ENCODE measurements at places on chromosomes 5 and 9.

- DNase-seq: no peak
Measured at GRCh38 chr9:546797-547223, 294.7 kb upstream of the DMRT1 start.

DNA sequence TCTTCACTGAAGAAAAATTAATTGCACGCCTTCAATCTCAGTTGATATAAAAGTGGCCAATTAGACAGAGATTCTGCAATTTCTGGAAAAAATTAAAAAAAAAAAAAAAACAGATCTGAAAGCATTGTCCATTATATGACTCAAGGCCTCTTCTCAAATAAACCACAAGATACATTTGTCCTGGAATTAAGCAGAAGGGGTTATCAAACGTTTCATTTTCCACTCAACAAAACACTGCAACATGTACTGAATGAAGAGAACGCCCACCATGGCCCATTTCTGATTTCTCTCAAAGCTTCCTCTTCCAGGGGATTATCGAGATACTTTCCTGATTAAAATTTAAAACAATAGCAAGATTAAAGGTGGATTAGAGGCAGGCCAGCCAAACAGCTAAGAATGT lies 5.8 kb upstream of the PAPPA start:
- no peak for DNase-seq

- no peak for DNase-seq
Measured at GRCh38 chr5:36414869-36415282, 113.2 kb upstream of the RANBP3L start.

DNA sequence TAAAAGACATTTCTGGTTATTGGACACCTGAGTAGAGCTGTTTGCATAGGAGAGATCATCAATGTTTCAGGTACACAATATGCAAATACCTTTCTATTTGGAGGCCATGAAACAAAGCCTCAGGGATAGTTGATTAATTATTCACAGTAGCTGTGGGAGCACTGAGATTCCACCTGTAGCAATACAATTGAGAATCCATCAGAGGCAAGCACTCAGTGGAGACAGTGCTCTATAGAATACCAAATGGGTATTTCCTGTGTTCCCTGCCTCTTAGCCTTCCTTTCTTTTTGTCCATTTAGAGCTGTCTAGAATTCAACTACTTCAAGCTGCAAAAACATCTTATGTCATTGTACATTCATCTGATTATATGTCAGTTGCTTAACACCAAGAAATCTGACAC lies 1754.0 kb upstream of the ACO1 start:
- no peak for DNase-seq

DNA sequence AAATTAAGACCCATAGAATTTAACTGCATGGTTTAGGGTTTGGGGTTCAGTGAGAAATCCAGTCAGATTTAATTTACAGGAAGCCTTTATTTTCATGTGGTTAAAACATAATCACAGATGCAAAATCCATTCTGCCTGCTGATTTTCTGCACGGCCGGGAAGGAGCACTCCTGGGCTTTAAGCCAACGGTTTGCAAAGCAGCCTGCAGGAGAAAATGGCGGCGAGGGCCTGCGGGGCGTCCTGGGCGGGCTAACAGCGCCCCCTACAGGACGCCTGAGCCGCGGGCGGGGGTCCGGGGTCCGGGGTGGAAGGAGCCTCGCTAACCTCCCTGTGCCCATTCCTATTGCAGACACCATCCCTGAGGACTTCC lies 47.6 kb downstream of the THBS4 start:
- peak; percentile 14 for DNase-seq

DNA sequence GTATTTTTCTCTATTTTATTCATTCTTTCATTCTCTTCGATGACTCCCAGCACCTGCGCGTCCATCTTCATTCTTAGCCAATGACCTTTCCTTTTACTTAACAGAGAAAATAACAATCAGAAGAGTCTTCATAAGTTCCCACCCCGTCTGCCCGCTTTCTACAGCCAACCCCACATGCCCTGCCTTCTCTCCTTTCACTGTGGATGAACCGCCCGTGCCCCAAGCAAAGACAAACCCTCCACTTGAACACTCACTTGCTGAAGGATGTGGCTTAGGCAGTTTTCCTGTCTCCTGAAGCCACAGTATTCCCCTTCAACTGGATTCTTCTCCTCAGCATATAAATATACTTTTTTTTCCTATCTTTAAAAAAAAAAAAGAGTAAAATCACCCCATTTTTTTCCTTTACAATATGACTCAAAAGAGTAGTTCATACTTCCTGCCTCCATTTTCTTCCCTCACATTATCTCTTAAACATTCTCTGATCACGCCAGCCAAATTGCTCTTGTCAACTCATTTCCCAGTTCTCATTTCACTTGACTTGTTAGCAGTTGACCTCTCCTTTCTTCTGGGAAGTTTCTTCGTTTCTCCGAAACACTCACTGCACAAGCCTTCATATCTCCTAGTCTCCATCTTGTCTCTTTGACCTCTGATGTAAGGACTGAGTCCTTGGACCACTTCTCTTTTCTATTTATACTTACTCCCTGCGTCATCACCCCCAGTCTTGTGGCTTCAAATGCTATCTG lies 11.1 kb downstream of the NIPSNAP3B start:
- no peak for DNase-seq

DNA sequence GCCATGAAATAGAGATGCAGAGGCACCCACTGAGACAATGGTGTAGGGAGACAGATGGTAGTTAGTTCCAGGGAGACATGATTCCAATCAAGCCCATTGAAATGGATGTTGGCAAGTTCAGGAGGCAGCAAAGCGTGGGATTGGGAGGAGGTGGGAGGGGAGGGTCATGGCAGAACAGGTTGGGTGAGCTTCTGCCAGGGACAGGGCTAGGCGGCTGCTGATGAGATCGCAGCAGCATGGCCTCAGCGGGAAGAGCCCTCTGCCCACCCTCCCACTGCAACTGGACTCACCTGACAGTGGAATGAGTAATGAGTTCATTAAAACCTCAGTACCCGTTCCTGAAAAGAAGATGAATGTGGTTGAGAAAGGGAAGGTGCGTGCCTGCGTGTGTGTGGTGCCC lies 418.2 kb downstream of the CDK5RAP2 start:
- no peak for DNase-seq

DNA sequence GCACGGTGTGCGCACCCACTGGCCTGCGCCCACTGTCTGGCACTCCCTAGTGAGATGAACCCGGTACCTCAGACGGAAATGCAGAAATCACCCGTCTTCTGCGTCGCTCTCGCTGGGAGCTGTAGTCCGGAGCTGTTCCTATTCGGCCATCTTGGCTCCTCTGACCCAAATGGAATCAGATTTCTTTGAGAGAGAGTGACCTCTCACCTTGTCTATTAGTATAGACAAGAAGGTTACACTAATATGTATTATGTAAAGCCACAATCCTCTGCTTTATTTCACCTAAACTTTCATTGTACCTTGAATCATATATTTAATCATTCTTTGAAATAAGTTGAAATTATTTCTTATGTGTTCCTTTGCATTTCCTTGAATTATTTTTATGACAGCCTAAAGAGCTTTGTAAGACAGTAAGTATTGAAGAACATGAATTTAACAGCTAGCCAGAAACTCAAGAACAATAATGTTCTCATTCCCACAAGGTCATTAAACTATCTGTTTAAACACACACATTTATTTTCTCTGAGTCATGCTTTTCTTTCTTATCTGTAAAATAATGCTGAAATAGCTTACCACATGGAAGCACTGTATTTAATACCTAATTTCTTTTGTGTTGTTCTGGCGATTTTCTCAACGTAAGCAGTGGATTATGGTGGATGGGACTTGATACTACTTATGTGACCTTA lies 91.8 kb upstream of the DMRTA1 start:
- DNase-seq: no peak

DNA sequence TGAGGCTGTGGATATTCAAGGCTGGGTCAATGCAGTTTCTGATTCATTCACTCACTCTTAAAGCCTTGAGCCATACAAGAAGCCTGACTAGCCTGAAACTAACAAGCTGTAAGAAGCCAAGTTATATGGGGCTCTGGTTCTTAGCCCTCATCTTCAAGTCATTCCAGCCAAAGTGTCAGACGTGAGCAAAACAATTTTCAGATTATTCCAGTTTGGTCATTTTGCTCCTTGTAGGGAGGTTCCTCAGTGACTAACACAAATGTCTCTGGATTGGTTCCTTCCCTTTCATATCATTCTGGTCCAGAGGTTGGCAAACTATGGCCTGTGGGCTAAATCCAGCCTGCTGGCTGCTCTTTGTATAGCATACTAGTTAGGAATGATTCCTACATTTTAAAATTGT lies 12.5 kb upstream of the SHOC1 start:
- DNase-seq: no peak

DNA sequence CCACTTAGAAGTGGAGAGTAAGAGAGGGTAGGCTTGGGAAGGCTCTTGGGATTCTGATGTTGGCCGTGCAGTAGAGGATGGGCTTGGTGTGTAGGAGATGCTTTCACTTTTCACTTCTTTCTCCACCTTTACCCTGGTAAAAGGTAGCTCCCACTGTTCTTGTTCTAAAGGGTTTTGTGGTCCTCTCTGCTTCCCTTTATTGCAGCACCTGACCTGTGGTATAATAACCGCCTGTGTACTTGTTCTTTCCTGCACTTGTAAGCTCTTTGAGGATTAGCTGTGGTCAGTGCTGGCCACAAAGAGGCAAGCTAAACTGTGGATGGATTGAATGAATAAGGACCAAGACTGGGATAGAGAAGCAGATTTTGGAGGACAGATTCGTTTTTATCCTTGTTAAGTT lies 25.2 kb downstream of the KDM4C start:
- DNase-seq: no peak

DNA sequence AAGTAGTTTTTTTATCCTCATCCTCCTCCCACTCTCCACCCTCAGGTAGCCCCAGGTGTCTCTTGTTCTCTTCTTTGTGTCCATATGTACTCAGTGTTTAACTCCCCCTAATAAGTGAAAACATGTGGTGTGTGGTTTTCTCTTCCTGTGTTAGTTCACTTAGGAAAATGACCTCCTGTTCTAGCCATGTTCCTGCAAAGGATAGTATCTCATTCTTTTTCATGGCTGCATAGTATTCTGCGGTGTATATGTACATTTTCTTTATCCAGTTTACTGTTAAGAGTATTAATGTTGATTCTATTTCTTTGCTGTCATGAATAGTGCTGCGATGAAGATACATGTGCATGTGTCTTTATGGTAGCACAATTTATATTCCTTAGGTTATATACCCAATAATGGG lies 68.4 kb upstream of the RANBP3L start:
- no peak for DNase-seq

DNA sequence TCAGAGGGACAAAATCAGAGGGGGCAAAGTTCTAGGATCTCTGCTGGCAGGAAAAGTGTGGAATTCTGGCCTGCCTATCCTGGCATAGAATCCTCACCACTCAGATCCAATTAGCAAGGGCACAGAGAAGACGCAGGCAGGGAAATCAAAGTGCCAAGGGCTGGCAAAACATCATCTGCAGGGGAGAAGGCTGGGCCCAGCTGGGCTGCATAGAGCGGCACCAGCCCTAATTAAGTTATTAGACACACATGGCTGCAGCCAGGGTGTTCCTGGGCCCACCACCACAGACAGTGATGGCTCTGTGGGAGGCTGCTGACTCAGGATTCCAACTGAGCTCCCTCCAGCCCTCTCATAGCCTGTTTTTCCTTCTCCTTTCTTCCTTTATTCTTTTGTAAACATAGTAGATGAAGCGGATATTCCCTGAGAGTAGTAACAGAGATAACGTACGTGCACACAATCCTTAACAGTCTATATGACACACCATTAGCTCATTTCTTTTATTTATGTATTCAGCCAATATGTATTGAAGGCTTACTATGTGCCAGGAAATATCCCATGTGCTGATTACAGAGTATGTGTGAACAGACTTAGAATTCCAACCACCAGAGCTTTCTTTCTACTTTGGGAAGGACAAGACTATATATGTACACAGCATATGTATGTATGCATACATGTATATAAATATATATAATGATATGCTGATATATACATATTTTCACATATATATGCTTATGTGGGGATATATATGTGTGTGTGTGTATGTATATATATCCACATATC lies 236.1 kb downstream of the ASTN2 start:
- no peak for DNase-seq

- no peak for DNase-seq
Measured at GRCh38 chr9:22044583-22044982, 35.5 kb upstream of the CDKN2B start.

- no peak for DNase-seq
Measured at GRCh38 chr9:77980622-77981021, 51.0 kb downstream of the GNAQ start.

DNA sequence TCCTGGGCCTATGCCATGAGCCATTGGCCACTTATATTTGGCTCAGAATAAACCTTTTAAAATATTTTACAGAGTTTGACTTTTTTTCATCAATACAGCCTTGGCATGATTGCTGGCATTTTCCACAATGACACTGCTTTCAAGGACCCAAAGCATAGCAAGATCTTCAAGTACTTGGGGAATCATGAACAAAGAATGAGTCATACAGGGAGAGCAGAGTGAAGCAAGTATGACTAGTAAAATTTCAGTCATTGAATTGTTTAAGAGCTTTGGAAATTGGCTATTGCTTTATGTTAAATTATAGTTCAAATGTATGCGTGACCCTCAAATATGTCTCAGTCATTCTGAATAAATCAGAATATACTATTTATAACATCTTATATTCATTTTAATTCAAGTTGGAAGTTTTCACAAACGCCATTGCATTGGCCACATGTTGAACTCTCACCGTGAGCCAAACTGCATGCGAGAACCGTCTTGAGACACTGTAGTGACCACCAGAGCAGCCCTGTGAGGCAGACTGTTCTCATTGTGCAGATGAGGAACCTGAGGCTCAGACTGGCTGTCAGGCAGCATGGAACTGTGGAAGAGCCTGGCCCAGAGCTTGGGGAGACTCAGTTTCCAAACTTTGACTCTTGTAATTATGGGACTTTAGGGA lies 52.9 kb downstream of the GDNF start:
- no peak for DNase-seq

GRCh38 chr9:738209-738915 lies 103.1 kb upstream of the DMRT1 start:
- DNase-seq: no peak

DNA sequence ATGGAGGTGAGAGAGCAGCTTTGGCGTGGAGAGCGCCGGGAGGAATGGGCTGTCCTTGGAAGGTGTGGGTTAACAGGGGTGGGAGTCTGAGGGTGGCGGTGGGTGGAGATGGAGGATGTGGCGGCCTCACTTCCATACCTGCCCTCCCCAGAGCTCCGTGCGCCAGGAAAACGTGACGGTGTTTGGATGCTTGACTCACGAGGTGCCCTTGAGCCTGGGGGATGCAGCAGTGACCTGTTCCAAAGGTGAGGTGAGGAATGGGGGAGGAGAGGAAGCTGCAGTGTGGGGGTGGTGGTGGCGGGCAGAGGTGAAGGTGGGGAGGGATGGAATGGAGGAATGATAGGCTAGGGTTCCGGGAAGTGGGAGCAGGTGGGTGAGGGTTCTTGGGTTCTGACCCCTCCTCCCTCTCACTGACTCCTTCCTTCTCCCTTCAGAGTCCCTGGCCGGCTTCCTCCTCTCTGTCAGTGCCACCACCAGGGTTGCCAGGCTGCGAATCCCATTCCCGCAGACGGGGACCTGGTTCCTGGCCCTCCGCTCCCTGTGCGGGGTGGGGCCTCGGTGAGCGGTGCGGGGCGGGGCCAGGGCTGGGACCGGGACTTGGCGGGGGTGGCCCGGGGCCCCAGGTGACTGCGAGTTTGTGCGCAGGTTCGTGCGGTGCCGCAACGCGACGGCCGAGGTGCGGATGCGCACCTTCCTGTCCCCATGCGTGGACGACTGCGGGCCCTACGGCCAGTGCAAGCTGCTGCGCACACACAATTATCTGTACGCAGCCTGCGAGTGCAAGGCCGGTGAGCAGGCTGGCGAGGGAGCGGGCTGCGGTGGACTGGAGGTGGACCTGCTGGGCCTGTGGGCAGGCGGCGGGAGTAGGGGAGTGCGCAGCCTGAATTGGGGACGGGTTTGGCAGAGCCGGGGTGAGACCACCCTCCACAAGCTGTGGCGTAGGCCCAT lies 17.1 kb downstream of the TMEM8B start:
- no peak for DNase-seq
